Stimulated activated CD8-positive, alpha-beta memory T cell treated with anti-CD3 and anti-CD28 coated beads, Interleukin-15, amount 100 ng/mL, for 48 hours (primary cell): ENCODE measurements at places on chromosomes 7 and 10.

DNA sequence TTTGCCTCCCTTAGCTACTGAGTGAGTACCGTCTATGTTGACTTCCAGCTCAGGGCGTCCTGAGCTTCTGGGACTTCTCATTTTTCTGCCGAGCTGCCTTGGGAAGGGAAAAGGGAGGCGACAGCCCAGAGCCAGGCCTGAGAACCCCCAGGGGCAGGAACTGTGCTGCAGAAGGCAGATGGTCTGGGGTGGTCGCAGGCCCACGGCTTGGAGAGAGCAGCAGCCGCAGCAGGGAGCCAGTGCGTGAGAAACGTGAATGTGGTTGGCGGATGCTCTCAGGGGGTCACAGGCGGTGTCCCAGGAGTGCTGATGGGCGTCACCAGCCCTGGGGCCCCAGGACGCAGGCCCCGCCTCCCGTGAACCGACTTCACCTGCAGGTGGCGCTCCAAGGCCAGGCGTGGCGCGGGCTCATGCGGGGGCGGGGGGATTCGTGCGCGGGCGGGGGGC lies 9.2 kb upstream of the PWWP2B start:
- DNase-seq = peak; percentile 50

- no peak for DNase-seq
These were observed 589.5 kb downstream of the ARL4A start for GRCh38 chr7:13276977-13277376.

DNA sequence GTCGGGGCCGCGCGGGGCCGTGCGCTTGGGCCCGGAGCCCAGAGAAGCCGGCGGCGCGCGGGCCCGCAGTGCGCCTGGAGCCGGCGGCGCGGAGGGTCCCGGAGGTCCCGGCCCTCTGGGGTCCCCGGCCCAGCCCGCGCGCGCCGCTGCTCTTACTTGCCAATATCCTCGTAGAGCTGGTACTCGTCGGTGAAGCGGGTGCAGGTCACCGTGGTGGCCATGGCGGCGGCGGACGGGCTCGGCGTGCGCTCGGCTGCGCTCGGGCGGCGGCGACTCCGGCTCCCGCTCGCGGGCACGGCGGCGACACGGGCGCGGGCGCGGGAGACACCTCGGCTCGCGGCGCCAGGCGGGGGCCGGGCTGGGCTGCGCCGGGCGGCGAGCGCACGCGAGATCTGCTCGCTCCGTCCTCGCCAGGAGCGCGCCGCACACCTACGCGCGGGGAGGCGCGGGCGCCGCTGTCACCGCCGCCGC lies at the start of gene CAMK2B:
Gene CAMK2B, minus strand, starts transcription at position 394 of the 471 bp plus-strand sequence. Its CDS starts 173 bp downstream, at position 221.
- DNase-seq = no peak

- DNase-seq = no peak
These were observed 105.3 kb upstream of the GALNT17 start for GRCh38 chr7:71026680-71027079.

- DNase-seq = no peak
These were observed 64.9 kb downstream of the CFAP46 start for GRCh38 chr10:132877473-132877872.
